ENCODE measurements at places on chromosomes 6 and 20. TPM values are rescaled to one million over a fixed set of nuclear protein-coding genes. Genes with fewer than 3 reads are reported as not detected.

The SEMG1 gene
- polyA plus RNA-seq = not detected

GRCh38 chr6:27494987-27495385, 22.1 kb upstream of the ZNF184 start:
- peak overlapping the region; percentile 37 for H3K4me3 ChIP-seq
- H3K27ac ChIP-seq = no peak overlapping the region
- no peak for DNase-seq
- H3K36me3 ChIP-seq = no peaks in the 10 kb centered on the region
- H3K4me1 ChIP-seq = peaks cover 15% of the 10 kb centered on the region
- peaks cover 36% of the 10 kb centered on the region for H3K27me3 ChIP-seq

DNA sequence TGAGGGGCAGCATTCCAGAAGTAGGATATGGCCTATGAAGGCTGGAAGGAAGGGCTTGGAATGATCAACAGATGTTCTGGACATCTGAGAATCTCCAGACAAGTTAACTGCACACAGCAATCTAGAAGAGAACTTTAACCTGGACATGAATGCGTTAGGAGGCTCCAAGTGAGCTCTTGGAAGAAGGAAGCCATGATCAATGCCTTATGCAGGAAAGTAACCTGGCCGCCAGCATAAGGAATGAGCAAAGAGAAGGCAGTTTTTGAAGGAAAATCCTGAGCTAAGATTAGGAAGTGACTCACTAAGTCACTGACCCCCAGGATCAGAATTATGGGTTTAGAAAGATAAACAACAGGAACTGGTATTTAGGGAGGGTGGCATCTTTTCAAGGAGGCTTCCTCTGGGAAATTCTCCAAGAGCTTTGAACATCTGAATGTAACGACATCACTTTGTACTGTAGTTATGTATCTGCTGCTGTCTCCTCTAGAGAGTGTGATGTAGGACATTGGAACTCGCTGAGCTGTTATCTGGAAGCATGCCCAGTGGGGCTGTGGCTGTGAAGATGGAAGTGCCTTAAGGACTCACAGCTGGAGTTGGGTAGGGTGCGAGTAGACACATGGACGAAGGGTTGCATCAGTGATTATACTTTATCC, 236.8 kb downstream of the PACRG start:
- H3K4me3 ChIP-seq = no peak overlapping the region
- H3K4me1 ChIP-seq = no peaks in the 10 kb centered on the region
- H3K36me3 ChIP-seq = no peaks in the 10 kb centered on the region
- no peak overlapping the region for H3K27ac ChIP-seq
- H3K27me3 ChIP-seq = no peaks in the 10 kb centered on the region

- H3K36me3 ChIP-seq = no peaks in the 10 kb centered on the region
- DNase-seq = peak; percentile 81
- no peak overlapping the region for H3K27ac ChIP-seq
- peaks cover 4% of the 10 kb centered on the region for H3K4me1 ChIP-seq
These were observed 24.4 kb downstream of the CNBD2 start for GRCh38 chr20:35992713-35993335.

DNA sequence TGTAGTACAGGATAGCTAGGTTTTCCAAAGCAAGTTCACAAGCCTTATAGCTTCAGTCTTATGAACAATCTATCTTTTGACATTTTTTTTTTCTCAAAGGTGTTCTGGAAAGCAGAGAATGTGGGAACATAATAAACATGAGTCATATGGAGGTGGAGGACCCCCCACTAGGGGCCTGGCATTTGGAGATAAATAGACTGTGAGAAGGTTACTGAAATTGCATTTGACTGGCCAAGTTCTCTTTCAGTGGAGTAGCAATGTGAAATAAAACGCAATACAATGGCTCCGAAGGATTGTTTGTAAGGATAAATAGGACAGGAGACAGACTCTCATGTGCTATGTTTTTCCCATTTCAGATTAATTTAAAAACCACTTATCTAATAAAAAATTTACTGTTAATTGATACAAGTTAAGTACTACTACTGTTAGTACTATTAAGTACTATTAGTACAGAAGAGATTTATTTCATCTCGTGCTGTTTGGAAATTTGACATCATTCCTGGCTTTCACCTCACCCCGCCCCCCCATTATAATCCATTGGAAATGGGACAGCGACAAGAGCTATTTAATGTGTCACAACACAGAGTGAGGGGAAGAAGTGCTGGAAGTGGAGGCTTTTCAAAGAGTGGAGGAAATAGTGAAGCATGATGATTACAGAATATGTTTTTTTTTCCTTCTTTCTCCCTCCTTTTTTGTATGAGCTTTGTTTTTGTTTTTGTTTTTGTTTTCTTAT, 122.6 kb upstream of the ID4 start:
- no peak overlapping the region for H3K27ac ChIP-seq
- no peaks in the 10 kb centered on the region for H3K27me3 ChIP-seq
- no peaks in the 10 kb centered on the region for H3K36me3 ChIP-seq
- no peak overlapping the region for H3K4me3 ChIP-seq

DNA sequence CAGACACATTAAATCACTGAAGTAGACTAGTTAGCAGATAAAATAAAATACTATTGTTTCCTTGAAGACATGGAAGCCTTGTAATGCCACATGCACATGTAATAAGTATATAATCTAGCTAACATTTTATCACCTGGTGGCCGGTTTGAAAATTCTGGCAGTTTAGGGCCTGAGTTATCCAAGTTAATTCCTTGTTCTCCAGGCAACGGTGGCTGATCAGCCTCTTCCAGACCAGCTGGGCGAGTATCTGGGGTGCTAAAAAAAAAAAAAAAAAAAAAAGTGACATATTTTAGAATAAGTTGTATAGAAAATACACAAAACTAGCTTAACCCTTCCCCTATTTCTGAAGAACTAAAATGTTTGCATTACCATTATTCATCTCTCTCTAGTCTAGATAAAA, 42.5 kb downstream of the TP53INP2 start:
- H3K27ac ChIP-seq = no peak overlapping the region
- H3K27me3 ChIP-seq = no peaks in the 10 kb centered on the region

The APOBEC2 gene
- not detected for polyA plus RNA-seq

DNA sequence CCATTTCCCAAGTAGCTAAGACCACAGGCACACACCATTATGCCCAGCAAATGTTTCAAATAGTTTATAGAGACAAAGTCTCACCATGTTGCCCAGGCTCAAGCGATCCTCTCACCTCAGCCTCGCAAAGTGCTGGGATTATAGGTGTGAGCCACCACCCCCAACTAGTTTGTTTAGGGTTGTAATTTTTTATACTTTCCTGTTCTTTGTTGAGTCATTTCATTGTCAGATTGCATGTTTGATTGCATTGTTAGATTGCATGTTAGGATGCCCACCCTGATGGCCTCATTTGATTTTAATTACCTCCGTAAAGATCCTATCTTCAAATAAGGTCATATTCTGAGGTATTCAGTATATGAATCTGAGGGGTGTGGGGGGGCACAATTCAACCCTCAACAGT, 73.3 kb upstream of the SASH1 start:
- no peaks in the 10 kb centered on the region for H3K27me3 ChIP-seq
- H3K4me3 ChIP-seq = no peak overlapping the region
- no peaks in the 10 kb centered on the region for H3K36me3 ChIP-seq
- DNase-seq = no peak
- H3K4me1 ChIP-seq = no peaks in the 10 kb centered on the region
- H3K27ac ChIP-seq = no peak overlapping the region

GRCh38 chr6:21931641-21932335, 338.2 kb downstream of the SOX4 start:
- DNase-seq = no peak
- no peaks in the 10 kb centered on the region for H3K27me3 ChIP-seq
- H3K4me3 ChIP-seq = no peak overlapping the region

DNA sequence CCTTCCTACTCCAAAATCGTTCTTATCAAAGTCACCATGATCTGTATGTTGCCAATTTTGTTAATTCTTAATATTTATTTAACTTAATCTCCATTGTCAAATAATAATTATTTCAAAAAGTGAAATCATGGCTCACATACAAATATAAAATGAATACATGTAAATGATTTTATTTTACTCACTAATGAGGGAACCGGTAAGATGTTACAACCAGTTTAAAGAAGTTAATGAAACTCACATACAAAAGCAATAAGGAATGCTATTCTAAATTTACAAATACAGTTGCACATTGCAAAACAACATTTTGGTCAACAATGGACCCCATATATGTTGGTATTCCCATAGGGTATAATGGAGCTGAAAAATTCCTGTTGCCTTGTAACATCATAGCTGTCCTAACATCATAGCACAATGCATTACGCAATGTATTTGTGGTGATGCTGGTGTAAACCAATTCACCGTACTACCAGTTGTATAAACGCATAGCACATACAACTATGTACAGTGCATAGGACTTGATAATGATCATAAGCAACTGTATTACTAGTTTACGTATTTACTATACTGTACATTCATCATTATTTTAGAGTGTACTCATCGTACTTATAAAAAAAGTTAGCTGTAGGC, 6.5 kb upstream of the SLC22A16 start:
- no peak overlapping the region for H3K4me3 ChIP-seq
- no peaks in the 10 kb centered on the region for H3K27me3 ChIP-seq
- H3K4me1 ChIP-seq = no peaks in the 10 kb centered on the region
- DNase-seq = no peak

- no peaks in the 10 kb centered on the region for H3K27me3 ChIP-seq
- H3K27ac ChIP-seq = no peak overlapping the region
- H3K4me1 ChIP-seq = no peaks in the 10 kb centered on the region
- no peak overlapping the region for H3K4me3 ChIP-seq
- DNase-seq = no peak
- H3K36me3 ChIP-seq = no peaks in the 10 kb centered on the region
These were observed 47.4 kb upstream of the SAMD3 start for GRCh38 chr6:130269969-130270635.

GRCh38 chr6:31707701-31708100, 1.0 kb downstream of the LY6G6F start:
- H3K4me3 ChIP-seq = no peak overlapping the region
- H3K27ac ChIP-seq = no peak overlapping the region
- H3K27me3 ChIP-seq = no peaks in the 10 kb centered on the region

Measured in B cell (primary cell).